ENCODE measurements at places on chromosomes 13 and 19. TPM values are rescaled to one million over a fixed set of nuclear protein-coding genes. Genes with fewer than 3 reads are reported as not detected.
A peak's percentile ranks its signal among the peaks of the same experiment; 100 is the strongest.

DNA sequence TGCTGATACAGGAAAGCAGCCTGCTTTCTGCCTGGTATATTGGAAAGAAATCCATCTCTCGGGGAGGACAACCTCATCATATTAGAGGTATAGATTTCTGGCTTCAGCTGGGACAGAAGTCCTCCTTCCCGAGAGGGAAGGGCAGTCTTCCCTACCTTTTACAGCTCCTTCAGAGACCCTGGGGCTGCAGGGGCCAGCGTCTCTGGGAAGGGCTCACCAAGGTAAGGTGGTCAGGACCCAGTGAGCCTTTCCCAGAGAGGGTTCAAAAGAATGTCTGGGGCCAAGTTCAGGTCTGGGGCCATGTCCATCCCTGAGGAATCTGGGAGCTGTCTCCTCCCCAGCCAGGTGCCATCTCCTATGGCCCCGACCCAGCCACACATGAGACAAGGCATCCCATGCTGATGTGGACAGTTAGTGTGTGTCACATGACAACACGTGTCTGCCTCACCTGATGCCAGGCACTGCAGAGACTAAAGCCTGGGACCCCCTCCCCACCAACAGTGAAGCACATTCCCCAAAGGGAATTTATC lies 136.4 kb downstream of the URI1 start:
- no peak for DNase-seq

GRCh38 chr13:24232474-24232873 lies 72.0 kb downstream of the SPATA13 start:
- no peak for DNase-seq

DNA sequence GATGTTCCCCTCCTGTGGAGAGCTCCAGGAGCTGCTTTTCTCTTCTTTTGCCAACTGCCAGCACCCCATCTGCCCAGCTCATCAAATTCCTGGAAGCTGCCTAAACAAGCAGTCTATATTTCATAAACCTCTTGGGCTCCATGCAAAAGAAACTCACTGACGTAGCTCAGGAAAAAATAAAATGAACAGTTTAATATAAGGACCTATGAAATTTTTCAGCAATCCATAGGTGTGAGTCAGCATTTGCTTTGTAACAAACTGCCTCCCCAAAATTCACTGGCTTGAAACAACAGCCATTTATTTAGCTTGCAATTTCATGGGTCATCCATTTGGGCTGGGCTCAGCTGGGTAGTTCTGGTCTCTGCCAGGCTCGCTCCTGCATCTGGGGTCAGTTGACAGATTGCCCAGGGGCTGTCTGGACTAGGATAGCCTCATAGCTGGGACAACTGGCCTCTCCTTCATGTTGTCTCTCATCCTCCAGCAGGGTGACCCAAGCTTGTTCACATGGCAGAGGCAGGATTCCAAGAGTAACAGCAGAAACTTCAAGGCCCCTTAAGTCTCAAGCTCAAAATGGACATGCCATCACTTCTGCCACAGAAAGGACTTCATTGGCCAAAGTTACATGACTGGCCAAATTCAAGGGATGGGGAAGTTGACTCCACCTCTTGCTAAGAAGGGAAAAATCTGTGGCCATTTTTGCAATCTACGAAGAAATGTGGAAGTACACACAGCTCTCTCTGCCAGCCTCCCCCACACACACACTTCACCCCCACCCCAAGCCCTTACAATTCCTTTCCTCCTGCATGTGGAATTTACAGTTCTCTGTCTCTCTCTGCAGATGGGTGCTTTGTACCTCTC lies 7.9 kb upstream of the PVR start:
- no peak for DNase-seq

DNA sequence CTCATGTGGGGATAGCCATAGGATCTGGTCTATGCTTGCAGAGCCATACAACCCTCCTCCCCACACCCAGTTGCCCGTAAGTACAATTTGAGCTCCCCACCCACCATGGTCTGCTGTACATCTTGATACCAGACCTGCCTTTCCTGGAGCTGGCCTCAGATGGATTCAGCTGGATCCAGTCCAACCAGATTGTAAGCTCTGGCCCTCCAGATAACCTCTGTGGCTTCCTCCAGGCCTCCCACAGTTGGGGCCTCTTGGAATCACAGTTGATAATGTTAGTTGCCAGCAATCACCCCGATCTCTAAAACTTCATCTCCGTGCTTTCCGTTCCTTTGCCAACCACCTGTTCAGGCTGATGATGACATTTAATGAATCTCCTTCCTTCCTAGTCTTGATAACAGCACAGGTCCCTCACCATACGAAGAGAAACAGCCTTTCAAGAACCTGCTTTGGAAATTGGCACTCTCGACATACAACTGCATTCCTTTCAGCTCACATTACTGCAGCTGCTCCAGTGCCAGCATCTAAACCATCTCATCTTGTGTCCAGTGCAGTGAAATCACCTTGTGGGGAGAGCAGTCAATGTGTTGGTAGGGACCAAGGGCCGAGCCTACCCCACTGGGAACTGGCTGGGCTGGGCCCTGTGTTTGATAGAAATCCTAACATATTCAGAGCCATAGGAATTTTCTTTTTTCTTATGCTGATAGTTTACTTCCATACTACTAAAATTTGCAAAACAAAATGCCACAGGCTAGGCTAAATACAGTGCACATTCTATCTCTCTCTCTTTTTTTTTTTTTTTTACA lies 15.1 kb upstream of the FOXO1 start:
- DNase-seq = no peak

DNA sequence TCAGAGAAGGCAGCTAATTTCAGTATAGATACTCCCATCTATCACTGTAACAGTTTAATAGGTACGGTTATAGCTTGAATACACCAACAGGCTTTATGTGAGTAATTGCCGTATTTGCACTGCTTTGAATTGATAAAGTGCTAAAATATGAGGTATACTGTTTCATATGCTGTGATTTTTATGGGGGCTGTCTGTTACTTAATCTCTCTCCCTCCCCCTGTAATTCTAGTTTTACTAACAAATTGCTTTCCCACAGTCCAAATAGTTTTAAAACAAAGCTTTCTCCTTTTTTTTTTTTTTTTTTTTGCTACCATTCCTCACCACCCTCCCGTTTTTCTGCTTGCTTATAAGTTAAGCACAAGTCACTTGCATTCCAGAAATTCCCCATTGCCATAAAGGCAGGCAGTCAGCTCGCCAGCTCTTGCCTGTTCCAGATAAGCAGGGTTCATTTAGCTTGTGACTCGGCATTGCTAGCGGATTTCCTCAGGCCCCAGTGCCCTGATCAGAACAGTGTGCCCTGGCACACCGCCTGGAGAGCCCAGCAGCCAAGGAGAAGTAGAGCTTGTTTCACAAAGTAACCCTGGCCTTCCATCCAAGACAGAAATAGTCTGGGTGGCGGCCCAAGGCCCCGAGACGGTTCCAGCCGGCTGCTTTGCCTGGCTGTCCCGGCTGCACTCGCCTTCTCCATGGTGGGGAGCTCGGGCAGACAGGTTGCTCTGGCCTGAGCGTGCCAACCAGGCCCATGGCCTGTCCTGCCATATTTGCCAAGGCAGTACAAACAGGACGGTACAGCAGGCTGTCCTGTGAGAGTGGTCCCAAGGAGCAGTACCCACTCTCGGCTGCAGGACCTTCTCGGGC lies 43.5 kb upstream of the NPAS1 start:
- DNase-seq = peak; percentile 91

DNA sequence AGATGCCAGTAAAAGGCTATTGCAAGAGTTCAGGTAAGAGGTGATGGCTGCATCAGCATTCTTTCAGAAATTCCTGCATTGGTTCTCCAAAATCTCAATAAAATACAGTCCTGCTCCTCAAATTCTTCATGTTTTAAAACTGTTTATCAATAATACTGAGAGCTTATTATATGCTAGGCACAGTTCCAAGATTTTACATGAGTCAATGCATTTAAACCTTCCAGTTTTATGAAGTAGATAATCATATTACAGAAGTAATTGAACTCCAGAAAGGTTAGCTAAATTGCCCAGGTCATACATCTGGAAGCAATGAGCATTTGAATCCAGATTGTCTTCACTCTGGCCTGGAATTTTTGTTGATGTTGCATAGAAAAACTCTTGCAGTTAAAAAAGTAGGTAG lies 282.9 kb upstream of the SLITRK6 start:
- DNase-seq = no peak

DNA sequence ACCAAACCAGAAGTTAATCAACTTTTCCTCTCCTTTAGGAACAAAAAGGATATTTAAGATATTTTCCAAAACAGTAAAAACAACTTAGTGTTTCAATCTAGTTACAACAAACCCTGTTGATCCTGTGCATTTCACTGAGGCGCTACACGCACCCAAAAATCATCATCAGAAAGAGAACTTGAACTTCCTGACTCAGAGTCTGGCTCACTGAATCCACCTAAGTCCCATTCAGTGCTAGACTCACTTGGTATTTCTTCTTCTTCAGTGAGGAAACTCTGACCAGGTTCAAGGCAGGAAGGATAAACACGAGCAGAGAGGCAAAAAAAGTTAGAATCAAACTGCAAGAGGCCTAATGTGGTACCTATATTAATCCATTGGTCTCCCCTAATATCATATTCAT lies 2.2 kb downstream of the KBTBD6 start:
- DNase-seq = no peak

- no peak for DNase-seq
Observed at GRCh38 chr13:62320129-62321108, 904.8 kb upstream of the PCDH20 start.

Gene PCSK4
- 4.5 TPM for total RNA-seq

Gene FUT2
- 35.4 TPM for total RNA-seq

Gene ABCC4
- total RNA-seq = 46.2 TPM

Gene DCLK1
- total RNA-seq = 13.5 TPM

Gene ZNF431
- total RNA-seq = 26.5 TPM

Gene DAND5
- not detected for total RNA-seq
